T follicular helper cell (primary cell): ENCODE measurements at places on chromosomes 12 and 14.

DNA sequence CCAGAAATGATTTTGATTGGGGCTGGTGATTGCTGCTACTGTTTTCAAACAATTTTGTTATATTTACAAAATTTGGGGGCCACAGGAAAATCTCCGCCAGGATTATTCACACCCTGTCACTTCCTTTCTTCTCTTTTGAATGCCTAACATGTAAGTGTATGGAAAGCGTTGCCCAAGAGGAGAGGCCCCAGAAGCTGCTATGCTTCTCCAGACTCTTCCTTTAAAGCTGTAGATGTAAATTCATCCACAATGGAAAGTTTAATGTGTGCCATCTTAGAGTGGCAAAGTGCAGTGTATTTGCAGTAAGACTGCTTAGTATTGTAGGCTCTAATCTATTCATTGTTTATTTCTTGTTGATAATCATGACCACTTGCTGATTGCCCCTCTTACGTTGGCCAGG is 136.7 kb upstream of the LRIG3 start:
- DNase-seq, result no peak

GRCh38 chr14:77256694-77257093 is 14.3 kb downstream of the NGB start:
- DNase-seq, result no peak

DNA sequence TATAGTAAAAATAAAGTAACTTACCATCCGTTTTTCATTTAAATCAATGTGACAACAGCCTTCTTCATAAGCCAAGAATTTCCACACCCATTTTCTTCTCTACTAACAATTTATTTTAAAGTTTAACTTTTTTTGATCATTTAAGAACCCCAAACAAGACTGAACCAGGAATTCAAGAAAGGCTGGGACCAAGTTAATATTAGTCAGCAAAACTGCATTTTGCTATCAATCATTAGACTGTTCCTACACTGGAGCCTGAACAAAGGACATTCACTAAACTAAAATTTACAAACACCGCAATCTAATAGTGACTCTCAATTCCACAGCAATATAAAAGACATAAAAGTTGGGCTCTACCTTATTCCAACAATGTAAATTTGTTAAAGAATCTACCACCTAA is 73.6 kb downstream of the OSBPL8 start:
- no peak for DNase-seq

DNA sequence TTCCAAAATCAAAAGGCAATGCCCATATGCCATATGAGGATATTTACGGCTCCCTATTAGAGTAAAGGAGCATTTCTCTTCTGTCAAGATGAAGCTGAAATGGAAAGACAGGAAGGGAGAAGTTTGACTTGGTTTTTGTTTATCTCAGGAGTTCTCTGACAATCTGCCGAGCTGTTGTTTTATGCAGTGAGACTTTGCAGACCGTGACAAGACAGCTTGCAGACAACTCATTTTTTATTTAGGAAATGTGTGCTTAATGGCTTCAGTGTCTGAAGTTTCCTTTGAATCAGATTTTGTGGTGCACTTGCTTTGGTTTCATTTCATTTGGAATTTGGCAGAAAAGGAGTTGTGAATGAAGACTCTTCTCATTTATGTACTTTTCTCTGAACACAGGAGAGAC is 145.4 kb downstream of the C12orf50 start:
- no peak for DNase-seq

DNA sequence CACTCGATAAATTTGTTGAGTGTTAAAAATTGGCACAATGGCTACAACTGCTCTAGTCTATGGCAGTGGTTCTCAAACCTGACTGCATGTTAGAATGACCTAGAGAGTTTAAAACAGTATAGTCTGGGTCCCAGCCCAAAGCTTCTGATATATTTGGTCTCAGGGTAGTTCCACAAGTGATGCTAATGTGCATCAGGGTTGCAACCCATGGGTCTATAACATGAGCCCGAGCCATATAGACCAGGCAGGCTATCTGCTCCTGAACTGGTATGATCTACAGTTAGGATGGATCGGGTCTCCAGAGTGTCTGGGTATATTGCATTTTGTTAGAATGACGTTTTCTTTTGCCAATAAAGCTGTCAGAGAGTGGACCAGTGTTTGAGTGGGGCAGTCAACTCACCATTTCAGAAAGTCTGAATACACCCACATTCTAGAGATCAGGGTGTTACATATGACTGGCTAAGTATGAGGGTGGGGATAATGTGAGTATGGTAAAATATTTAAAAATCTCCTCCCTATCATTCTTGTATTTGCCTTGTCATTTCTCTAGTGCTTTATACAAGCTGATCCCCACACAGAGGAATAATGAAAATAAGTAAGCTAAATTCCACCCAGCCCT is 80.9 kb downstream of the FRMD6 start:
- no peak for DNase-seq

DNA sequence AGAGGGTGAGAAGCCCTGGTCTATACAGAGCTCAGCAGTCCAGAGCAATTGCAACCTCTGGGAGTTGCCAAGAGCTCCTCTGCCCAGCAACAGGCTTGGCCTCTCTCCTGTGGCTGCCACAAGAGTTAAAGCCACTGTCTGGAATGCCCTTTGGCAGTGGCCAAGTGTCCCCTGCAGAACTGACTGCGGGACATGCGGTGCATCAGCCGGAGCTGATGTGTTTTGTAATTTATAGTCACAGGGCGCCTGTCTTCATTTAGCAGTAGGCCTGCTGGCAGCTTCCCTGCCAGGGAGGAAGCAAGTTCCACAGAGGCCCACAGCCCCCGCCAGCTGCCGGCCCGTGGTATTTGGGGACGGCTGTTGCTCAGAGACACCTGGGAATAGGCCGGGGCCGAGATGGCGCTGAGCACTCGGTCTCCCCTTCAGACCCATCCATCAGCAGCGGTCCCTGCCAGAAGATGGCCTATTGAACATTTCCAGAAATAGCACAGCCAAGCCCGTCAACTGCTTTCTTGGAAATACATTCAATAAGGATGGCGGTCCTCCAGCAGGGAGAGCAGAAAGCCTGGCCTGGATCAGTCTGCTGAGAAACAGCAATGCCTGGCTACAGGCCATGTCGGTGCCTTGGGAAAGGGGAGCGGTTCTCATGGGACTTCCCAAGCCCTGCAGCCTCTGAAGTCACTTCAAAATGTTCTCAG is 217.4 kb downstream of the CRADD start:
- DNase-seq, result no peak

- no peak for DNase-seq
Measured at GRCh38 chr12:71661977-71662530, 1.6 kb downstream of the ZFC3H1 start.

DNA sequence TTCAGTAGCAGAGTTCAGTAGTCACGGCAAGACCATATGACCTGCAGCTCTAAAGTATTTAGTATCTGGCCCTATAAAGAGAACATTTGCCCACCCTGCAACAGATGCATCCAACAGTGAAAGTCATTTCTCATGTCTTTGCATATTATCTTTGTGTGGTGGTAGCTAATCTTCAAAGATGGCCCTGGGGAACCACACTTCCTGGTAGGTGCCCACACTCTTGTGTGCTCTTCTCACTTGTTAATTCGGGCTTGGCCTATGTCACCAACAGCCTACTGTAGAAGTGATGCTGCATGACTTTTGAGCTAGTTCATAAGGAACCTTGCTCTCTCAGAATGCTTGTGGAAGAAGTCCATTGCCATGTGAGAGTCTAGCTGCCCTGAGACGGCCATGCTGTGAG is 85.6 kb downstream of the MAP1LC3B2 start:
- DNase-seq, result no peak

DNA sequence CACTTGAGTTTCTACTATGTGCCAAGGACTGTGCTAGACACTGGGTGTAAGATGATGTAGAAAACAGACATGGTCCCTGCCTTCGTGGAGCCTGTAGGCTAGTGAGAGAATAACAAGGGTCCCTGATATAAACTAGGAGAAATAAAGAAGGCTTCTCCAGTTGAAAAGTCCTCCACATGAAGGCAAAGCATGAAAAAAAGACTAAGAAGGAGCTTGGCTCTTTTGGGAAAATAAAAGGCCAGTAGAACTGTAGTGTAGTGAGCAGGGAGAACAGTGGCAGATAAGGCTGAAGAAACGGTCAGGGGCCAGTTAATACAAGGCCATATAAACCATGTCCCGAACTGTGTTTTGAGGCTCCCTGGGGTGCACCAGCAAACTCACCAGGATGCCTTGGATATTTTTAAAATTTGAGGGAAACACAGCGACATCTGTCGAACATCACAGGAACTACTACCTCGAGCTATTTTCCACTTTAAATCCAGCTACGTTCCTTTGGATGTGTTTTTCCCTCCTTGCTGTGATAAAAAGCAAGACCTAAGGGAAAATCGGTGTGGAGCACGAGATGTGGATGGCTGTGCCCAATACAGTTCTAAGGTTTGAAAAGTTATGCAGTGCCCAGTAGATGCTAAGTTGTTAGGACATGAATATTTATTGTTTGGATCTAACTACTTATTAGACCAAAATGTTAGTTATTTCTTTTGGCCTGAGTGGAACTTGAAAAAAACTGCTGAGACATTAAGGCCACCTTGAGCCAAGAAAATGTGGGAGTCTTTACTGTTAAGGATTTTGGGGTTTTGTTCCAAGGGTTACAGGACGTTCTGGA is 8.5 kb upstream of the CFL2 start:
- DNase-seq, result no peak

- DNase-seq, result no peak
Measured at GRCh38 chr14:52977798-52978197, 26.9 kb upstream of the FERMT2 start.

DNA sequence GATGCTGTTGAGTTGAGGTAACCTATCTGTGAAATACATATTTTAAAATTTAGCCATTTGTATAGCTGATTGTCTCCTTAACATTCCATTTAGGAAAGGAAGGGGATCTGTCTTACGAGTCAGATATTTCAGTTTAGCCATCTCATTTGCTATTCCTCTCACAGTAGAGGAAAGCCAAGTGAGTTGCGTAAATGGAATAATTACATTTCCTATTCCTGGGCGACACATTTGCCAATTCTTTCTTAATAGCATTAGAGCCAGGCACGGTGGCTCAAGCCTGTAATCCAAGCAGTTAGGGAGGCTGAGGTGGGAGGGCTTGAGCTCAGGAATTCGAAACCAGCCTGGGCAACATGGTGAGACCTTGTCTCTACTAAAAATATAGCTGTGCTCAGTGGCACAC is 116.3 kb downstream of the TMX1 start:
- no peak for DNase-seq

GRCh38 chr14:91748049-91748448 is 16.2 kb upstream of the CATSPERB start:
- DNase-seq, result no peak

DNA sequence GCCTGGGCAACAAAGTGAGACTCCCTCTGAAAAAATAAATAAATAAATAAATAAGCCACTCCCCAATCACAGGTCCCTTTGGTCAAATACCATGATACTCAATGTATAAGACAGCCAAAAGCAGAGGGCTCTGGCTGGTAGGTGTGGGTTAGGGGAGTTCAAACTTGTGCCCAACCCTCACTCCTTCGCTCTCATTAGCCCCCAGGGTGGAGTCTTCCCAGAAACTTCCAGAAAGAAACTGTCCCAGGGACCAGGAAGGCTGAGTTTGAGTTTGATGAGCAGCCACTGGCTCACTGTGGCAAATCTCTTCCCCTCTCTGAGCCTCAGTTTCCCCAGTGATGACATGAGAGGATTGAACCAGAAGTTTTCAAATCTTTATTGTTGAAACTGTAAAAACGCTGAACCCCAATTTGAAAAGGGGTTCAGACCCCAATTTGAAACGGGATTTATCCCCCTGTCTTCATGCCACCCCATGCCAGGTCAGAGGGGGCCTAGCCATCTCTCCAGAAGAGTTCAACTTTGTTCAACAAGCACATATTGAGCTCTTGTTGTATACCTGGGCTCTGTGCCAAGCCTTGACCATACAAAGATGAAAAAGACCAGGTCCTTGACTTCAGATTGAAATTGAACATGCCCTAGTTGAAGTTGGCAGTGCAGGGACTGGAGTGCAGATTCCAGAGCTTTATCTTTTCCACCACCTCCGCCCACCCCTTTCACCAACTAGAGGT is 9.1 kb upstream of the FAM222A start:
- no peak for DNase-seq

DNA sequence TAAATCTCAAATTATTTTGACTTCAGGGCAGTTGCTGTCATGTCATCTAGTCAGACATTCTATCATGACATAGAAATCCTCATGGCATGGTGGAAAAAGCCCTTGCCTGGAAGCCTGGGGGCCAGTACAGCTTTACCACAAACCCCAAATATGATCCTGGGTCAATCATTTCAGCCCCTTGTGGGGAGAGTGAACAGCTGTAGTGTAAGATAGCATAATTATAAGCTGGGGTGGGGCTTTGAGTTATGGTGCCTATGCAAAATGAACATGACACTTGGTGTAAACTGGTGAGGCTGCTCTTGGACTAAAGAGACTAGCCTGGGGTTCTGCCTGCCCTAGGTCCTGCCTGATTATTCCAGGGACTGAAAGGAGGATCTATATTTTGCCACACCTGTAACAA is 207.7 kb upstream of the DDHD1 start:
- DNase-seq, result no peak

GRCh38 chr12:108783446-108783845 is 52.1 kb upstream of the CORO1C start:
- DNase-seq, result no peak

- no peak for DNase-seq
Measured at GRCh38 chr12:46318037-46318436, 49.2 kb upstream of the SLC38A1 start.

GRCh38 chr14:24828486-24828885 is 194.5 kb upstream of the GZMB start:
- DNase-seq, result no peak

DNA sequence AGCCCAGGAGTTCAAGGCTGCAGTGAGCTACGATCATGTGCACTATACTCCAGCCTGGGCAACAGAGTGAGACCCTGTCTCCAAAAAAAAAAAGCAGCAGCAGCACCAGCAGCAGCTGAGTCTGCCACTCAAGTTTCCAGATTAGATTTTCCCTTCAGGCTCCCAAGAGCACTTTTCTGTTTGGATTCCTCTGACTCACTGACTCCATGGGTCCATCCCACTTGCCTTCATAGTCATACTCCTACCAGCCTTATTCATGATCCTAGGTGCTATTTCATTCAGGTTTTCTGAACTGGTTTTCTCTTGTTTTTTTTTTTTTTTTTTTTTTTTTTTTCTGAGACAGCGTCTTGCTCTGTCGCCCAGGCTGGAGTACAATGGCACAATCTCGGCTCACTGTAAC is 6.8 kb upstream of the TWF1 start:
- no peak for DNase-seq

DNA sequence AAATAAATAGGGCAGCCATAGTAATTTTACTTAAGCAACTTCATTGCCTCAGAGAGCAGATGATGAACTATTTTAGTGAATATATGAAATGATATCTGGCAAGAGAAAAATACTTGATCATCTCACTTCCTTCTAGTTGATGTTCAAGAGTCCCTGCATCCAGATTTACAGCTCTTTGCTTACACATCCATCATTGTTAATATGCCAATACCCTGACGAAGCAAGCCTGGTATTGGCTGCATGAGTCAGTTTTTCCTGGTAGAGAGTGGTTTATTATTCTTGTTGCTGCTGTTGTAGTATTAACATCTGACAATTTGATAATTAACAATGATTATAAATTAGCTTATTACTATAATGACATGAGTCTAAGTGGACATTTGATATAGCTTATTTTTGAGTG is 681.9 kb downstream of the NRXN3 start:
- no peak for DNase-seq

GRCh38 chr12:67415473-67415872 is 146.3 kb downstream of the CAND1 start:
- no peak for DNase-seq
